HT1080 (cell line): ENCODE measurements at places on chromosomes 7 and 10.
A peak's percentile ranks its signal among the peaks of the same experiment; 100 is the strongest.

GRCh38 chr7:158416283-158416933 lies 171.2 kb downstream of the PTPRN2 start:
- DNase-seq = no peak

DNA sequence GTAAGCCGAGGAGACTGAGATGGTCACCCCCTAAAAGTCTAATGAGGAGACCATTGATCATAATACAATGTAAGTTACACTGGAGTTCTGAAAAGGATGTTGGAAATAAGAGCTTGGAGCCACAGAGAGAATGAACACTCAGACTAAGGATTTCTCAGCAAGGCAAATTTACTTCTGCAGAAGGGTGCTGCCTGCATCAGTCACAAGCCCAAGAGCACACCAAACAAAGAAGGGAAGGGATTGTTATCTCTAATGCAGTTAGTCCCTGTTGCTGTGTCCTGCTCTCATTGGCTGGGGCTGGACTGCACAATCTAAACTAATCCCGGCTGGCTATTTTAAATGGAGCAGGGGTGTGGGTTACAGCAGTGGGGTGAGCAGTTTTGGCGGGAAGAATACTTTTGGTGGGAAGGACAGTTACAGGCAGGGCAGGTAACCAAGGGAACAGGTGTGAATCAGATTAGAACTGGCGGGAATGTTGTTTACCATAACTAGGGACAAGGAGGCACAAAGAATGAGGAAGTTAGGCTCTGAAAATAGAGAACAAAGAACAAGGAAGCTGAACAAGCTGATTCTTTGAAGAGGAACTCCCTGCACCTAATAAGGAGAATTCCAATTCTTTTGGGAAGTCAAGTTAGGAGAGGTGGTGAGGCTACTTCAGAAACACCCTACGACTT lies 30.3 kb upstream of the TRIM24 start:
- no peak for DNase-seq

DNA sequence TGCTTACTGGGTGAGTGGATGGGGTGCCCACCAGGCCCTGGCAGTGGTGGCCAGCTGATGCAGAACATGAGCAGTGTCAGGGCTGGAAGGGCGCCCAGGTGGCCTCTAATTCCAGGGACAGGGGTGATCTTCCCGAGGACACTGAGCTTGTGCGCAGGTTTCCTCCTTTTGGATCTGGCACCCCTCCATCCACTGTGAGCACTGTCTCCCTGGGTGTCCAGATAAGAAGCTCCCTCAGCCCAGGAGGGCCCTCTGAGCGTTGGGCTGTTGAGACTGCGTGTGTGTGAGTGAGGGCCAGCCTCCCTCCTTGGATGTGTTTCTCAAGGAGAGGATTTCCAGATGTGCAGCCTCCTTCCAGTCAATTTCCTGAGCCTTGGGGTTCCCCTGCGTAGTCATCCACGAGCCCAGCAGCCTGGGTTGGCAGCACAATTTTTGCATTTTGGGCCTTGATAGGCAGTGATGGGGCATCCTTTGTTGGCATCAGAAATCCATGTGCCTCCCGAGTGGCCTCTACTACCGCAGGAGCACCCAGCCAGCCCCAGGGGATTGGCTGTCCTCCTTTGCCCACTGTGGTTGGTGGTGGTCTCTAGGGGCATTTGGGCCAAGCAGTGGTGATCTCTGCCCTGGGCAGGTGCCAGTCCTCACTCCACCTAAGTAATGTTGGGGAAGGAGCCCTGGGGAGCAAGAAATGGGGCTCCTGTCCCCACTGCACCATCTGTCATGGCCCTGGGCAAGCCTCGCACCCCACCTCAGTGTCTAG lies 20.9 kb upstream of the BTBD16 start:
- no peak for DNase-seq

DNA sequence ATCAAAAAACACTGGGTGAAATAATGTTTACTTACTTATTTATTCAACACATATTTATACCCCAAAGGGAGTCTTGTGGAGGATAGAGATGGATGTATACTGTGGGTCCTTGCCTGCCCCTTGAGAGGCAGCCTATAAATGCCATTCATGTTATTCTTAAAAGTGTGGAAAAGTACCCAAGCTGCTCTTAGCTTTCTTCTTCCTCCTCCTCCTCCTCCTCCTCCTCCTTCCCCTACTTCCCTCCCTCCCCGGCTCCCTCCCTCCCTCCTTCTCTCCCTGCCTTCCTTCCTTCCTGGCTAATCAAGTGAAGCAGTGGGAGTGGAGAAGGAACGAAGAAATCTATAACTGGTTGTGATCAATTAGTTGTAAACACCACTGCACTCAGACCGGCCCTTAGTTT lies 21.2 kb upstream of the IGF2BP3 start:
- DNase-seq = no peak

DNA sequence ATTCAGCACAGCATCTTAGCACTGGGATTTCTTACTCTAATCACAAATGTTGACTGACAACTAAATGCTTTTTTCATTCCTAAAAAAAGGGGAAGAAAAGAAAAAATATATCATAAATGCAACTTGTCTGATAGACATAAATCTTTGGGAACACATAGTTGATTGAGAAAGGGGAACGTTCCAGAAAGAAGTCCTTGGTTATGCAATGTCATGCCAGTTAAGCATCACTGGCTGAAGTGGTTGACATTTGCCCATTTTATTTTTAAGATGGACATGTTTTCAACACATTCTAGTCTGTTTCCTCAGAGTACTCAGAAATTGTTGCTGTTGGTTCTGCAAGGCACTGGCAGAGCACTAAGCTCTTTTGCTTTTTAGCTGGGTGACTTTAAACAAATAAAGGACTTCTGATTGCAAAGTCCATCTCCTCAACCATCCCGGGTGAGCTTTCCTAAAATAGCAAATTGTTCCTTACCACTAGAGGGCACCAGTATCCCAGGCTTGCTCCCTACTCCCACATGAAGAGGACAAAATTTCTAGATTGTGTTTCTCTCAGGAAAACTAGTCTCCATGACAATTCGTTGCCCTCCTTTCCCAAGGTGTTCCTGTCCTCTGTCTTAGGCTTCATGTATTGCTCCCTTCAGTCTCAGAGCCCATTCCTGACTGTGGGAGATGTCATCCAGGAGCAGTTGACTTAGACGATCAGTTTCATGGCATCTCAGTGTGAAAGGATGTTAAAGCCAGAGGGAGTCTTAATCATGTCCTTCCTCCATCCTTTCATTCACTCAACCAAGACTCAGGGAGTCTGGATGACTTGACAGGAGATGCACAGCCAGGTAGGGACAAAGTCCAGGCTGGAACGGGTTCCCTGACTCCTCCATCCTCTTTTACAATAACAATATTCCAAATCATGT lies 23.9 kb downstream of the OPALIN start:
- DNase-seq = peak; percentile 44

DNA sequence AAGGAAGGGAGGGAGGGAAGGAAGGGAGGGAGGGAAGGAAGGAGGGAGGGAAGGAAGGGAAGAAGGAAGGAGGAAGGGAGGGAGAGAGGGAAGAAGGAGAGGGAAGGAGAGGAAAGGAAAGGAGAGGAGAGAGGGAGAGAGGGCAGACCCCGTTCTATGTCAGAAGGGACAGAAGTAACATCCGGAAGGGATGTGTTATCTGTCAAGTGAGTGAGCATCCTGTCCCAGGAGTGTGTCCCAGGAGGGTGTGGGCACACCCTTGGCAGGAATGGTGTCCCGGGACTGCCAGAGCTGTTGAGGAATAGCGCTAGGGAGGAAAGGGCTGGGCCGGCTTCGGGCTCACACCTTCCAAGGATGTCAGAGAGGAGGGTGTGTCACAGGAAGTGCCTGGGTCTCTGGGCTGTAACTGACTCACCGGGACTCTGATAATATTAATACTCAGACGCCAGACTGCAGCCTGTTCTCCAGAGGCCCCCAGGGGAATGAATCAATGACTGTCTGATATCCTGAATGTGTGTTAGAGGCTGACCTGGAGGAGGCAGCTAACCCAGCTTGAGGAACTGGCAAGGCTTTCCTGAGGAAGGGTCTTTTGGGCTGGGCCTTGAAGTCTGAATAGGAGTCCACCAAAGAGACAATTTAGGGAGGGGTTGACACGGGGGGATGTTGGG lies 125.6 kb upstream of the TNRC18 start:
- peak; percentile 97 for DNase-seq

DNA sequence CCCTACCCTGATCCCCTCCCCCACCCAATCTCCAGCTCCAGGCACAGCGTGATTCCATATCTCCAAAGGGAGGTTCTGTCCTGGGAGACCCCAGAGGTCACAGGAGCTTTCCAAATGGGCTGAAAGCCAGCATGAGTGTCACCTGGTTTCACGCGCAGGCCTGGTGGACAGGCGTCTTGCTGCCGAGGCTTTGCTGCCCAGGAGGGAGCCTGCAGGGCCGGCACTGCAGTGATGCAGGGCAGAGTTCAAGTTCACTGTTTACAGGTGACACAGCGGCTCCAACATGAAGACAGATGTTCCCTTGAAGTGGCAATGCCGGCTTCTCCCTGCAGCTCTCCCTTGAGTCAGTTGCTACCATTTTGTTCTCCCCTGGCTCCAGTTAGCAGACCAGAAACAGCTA lies 104.3 kb downstream of the TCERG1L start:
- DNase-seq = no peak

DNA sequence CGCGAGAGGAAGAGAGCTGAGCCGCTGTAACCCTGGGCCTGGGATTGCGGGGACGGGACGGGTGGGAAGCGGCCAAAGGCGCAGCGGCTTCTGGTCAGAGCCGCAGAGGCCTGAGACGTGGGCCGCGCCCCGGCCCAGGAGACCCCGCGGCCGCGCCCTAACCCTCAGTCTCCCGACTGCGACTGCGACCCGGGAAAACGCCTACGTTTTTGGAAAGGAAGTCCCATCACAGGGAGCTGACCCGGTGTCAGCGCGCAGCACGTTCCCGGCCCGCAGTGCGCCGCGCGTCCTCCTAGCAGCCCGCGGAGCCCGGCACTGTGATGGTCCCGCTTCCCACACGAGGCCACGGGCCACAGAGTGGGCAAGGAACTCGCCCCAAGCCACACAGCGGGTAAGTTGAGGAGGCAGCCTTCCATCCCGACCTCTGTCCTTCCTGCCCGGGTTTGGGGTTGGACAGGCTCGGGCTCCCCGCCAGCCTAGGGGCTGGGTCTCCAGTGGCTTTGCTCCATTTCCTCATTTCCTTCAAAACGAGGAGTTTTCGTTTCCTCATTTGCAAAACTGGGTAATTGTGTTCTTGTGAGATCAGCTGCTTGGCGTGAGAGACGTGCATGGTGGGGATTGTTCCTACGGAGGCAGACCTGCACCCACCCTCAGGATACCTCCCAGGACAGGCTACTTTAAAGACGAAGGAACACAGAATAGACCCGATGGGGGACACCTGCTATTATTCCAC lies 1.2 kb downstream of the GPNMB start:
- no peak for DNase-seq

DNA sequence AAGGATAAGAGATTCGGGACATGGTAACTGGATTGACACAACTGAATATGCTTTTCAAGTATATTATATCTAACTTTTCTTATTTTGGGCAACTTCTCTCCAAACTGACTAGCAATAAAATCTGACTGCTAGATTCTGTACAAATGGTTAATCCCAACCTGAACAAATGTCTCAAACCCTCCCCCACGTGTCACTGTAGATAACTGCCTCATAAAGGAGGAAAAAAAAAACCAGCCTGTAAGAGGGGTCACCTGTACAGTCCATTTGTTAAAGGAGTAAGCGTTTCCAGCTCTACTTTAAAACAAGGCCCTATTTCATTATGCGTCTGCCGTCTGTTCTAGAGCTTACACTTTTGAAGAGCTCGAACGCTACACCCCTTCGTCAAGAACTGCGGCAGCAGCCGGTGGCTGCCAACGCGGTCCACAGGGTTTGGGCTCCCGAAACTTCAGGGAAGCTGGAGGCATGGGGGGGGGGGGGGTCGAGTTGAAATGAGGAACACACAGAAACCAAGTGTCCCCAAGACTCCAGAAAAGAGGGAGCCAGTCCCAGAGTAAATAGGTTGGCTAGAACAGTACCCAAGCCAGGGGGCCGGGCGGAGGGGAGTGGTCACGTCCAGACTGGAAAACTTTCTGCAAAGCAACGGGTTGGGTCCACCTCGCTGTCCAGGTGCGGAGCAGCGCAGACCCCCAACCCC lies 492 bp downstream of the COG5 start:
- DNase-seq = no peak

- DNase-seq = peak; percentile 87
These were observed 286.9 kb downstream of the PTEN start for GRCh38 chr10:88150339-88150738.

- no peak for DNase-seq
These were observed 5.8 kb upstream of the PLEKHA1 start for GRCh38 chr10:122368502-122369254.

DNA sequence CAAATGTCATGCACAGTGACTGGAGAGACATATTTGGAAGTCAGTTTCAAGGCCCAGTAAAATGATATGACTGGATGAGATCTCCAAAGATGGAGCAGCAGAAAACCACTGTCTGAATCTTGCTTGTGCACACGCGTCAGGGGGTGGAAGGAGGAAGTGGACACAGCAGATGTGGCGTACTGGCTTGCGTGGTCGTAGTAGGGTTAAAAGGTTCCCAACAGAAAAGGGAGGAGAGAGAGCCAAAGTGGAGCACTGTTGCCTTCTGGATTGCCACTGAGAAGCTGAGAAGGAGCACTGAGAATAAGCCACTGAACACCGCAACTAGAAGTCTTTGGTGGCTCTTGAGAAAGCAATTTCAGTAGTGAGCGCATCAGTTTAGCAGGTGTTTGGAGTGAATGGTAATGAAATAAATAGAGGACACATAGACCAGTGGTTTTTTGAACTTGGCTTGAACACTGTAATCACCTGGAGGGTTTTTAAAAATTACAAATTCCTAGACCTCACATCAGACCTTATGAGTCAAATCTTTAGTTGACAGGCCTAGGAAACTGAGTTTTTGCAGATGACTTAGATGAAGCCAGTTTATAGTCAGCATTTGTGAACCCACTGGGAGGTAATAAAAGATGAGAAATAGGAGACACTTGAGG lies 227.3 kb downstream of the PTEN start:
- DNase-seq = no peak

- DNase-seq = no peak
These were observed 41.2 kb upstream of the SLC35G1 start for GRCh38 chr10:93852476-93853095.

DNA sequence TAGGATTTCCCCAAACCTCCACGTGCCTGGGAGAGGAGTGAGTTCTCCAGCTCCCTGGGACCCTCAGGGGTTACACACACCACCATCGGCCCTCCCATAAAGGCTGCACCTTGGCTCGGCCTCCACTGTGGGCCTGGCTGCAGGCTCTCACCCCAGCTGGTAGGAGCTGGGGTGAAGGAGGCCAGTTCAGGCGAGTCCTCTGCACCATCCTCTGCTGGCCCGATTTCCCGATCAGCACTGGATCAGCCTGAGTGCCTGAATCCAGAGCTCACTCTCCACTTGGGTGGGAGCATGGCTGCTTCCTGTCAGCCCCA lies 115.1 kb upstream of the RET start:
- no peak for DNase-seq

- no peak for DNase-seq
These were observed 821.0 kb upstream of the IGFBP3 start for GRCh38 chr7:46741938-46742540.

GRCh38 chr7:150947241-150947745 lies 30.8 kb downstream of the KCNH2 start:
- no peak for DNase-seq

GRCh38 chr10:4648999-4649398 lies 177.0 kb upstream of the AKR1E2 start:
- DNase-seq = no peak

GRCh38 chr10:100744987-100745881 lies at the start of gene PAX2:
Gene PAX2 (plus strand): TSS chr10:100745582. CDS start chr10:100746261, 679 bp downstream.
- no peak for DNase-seq

- DNase-seq = no peak
These were observed 103.7 kb upstream of the HGF start for GRCh38 chr7:81873559-81873958.

- no peak for DNase-seq
These were observed 74.7 kb downstream of the DNAH11 start for GRCh38 chr7:21617513-21617912.
